ENCODE measurements at places on chromosomes 1 and 21.

DNA sequence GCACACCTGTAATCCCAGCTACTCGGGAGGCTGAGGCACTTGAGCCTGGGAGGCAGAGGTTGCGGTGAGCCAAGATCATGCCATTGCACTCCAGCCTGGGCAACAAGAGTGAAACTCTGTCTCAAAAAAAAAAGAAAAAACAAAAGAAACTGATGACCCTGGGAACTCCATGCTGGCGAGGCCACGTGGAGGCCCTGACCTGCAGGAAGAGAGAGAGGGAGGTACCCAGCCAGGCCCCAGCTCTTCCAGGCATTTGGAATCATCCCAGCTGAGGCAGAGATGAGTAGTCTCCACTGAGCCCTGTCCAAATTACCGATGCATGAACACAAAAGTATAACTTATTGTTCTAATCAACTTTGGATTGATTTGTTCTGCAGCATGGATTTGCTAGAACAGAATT is 132.0 kb upstream of the ZBTB40 start:
- no peak for DNase-seq

- no peak for DNase-seq
Observed at GRCh38 chr1:215128504-215128903, 46.0 kb downstream of the KCNK2 start.

- DNase-seq, result no peak
Observed at GRCh38 chr1:82395440-82395839, 594.7 kb downstream of the ADGRL2 start.

DNA sequence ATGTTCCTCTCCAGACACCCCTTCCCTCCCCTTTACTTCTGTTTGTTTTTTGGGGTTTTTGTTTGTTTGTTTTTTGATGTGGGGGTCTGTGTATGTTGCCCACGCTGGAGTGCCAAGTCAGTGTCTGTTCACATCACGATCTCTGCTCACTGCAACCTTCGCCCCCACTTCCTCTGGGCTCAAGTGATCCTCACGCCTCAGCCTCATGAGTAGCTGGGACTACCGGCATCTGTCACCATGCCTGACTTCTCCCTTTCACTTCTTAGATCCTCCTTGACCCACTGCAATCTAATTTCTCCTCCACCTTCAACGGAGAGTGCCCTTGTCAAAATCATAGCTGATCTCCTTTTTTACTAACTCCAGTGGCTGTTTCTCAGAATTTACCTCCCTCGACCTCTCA is 100.7 kb upstream of the KIF26B start:
- no peak for DNase-seq

GRCh38 chr1:75342786-75343185 is 208.6 kb downstream of the LHX8 start:
- DNase-seq, result peak; percentile 31

DNA sequence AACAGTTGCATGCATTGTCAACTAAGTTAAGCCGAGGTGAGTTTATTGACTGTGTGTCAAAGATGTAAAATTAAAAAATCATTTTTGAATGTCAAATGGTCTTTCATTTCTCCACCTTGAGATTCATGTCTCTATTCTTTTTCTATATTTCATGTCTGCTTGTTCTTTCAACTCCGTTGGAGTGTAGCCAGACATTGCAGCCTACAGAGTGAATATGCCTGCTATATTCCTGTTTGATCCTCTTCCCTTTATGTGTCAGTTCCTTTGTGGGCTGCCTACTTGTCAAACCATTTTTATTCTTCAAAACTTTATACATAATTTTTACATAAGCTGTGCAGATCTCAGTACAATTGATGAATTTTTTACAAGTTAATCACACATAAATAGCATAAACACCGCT is 1325.8 kb upstream of the PRMT6 start:
- no peak for DNase-seq

- no peak for DNase-seq
Observed at GRCh38 chr1:88763649-88764406, 79.8 kb downstream of the PKN2 start.

- no peak for DNase-seq
Observed at GRCh38 chr1:156841295-156841855, 17.5 kb downstream of the INSRR start.

- peak; percentile 51 for DNase-seq
Observed at GRCh38 chr1:234997201-234997895, 131.3 kb downstream of the TOMM20 start.

GRCh38 chr1:85983316-85983715 is 173.3 kb downstream of the COL24A1 start:
- no peak for DNase-seq

- no peak for DNase-seq
Observed at GRCh38 chr1:220669005-220669404, 21.2 kb upstream of the C1orf115 start.

DNA sequence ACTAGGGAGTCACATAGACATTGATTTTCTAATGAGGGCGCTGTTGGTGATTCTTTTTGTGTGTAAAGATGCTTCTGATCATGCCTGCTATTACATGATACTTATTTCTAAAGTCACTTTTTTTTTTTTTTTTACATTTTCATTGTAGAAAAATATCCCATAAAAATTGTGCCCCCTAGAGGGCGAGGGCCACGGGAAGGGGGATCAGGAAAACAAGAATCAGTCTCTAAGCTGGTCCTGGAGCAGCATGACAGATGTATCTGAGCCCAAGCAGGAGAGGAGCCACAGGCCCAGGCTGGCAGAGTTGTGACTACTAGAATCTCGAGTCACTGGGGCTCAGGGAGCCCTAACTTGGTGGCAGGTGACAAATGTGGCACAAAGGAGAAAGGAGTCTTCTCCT is 28.1 kb downstream of the ZSCAN20 start:
- no peak for DNase-seq

DNA sequence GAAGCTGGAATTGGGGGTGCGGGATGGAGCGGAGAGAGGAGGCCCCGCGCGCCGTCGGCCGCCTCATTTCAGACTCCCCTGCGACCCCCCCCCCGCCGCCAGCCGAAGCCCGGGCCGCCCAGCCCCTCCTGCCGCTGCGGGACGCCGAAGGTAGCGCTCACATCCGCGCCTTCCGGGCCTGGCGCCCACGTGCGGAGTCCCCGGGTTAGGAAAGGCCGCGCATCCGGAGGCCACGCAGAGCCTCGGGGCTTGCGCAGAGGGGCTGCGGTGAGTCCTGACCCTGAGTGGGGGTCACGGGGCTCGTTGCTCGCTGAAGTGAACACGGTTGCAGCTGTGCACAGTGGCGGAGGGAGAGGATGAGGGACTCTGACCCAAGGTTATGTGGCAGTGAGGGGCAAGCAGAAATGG is 552 bp upstream of the ZNF496 start:
- peak; percentile 80 for DNase-seq

GRCh38 chr21:31133243-31133830 is 95.1 kb upstream of the KRTAP19-8 start:
- no peak for DNase-seq

DNA sequence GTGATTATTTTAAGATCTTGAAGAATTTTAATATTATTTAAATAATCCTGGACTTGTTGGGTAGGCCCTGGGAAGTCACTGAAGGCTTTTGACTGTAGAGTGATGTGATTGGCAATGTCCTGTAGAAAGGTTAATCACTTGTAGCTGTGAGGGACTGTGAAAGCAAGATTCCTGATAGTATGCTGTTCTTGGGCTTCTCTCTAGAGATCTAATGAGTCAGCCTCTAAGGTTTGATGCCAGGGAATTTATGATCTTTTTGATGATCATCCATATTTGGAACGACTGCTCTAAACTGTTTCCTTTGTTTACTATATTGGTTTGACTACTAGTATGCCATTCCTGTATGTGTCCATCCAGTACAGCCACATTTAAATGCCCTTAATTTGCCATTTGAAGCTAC is 56.5 kb downstream of the CAMSAP2 start:
- DNase-seq, result no peak

DNA sequence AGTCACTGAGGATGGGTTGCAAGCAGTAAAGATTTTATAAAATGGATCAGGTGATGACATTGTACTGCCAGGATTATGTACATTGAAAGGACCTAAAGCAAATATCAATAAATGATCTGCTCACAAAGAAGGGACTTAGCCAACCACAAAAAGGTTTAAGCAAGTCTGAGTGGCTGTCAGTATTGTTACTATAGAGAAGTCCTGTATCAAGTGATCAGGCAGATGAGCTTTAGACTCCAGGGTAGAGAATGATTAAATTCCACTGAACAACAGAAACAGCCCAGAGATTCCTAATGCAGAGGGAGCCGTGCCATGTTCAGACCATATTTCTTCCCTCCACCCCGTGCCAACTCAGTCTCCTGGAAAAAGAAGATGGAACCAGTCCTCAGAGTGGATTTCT is 138.9 kb downstream of the SETD4 start:
- DNase-seq, result no peak

Measured in eye (tissue), 1 donor.